ENCODE measurements at places on chromosomes 13 and 19.

- DNase-seq, result no peak
These were observed 73.1 kb downstream of the TNFSF13B start for GRCh38 chr13:108342369-108343289.

- DNase-seq, result no peak
These were observed 33.9 kb downstream of the ACTL9 start for GRCh38 chr19:8664671-8665057.

DNA sequence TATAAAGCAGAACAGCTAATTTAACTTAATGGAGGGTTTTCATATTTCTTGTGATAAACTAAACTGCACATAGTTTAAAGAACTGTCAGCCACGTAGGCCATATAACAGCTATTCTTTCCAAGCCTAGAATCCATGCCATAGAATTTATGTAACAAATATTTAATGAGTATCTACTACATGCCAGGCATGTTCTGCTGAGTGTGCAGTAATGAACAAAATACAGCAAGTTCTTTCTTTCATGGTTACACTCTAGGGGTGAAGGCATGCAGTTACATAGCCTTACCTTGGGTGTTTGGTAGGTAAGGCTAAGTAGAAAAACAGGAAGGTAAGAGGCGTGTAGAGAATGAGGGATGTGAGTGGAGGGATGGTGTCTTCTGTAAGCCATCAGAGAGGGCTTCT lies 4.6 kb downstream of the URI1 start:
- DNase-seq, result no peak

- DNase-seq, result no peak
These were observed 179.8 kb upstream of the UBL3 start for GRCh38 chr13:30030141-30030750.
